ENCODE measurements at places on chromosomes 11 and 22.

DNA sequence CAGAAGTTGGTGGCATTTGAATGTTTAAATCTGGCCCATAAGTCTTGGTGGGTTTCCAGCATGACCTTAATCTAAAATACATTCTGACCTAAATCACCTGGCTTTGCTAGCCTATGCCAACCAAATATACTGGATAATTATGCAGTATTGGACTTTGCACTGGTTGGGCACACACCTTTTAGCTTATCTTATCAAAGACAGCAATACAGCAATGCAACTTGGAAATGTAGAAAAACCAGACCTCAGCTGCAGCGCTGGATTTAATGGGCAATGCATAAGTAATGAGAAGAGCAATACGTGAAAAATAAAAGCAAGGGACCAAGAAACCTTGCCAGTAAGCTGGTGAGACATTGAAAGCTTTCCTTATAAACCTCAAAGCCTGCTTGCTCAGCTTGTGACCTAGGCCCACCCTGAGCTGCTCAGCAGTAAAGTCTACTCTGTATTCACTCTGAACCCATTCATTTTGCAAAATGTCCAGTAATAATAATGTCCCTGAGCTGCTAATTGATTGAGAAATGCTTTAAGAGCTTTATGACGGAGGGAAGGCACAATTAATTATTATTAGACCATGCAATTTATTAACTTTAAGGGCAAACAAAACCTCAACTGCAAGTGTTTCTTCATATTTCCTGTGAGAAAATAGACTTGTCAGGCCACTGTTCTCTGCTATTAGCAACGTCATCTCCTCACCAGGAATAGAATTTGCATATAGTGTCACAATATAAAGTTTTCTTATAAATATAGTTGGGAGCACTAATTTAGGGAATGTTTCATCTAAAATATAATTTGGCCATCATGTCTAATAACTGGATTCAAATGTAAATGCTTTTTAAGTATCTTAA lies 49.4 kb upstream of the CEP295 start:
- DNase-seq: no peak

GRCh38 chr11:132032555-132032954 lies 662.1 kb downstream of the NTM start:
- no peak for DNase-seq

GRCh38 chr11:87942786-87943185 lies 232.5 kb downstream of the RAB38 start:
- DNase-seq: no peak

DNA sequence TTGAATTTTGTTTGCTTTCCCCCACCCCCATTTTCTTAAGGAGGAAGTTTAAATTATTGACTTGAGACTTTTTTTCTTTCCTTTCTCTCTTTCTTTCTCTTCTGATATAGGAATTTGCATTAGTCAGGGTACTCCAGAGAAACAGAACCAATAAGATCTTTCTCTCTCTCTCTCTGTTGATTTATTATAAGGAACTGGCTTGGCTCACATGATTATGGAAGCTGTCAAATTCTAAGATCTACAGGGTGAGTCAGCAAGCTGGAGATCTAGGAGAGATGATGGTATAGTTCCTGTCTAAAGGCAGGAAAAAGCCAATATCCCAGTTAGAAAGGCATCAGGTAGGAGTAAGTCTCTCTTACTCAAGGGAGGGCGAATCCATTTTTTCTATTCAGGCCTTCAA lies 64.0 kb downstream of the CCDC81 start:
- no peak for DNase-seq

DNA sequence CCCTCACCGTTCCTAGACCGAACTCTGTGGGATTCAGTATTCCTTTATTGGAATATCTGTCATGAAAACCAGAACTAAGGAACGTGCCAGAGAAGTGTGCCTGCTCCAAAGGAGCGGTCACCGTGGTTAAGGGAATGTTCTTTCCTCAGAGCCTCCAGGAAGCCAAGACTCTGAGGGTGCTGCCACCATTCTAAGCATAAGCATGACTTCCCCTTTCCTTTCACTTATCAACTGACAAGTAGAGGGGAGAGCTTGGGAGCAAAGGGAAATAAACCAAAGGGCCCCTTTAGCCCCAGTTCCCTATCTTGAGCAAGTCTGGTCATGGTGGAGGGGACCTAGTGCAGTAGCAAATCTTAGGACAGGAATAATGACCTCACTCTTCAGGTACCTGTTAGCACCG lies 26.8 kb downstream of the CTR9 start:
- no peak for DNase-seq

GRCh38 chr11:86595451-86595850 lies 77.0 kb downstream of the ME3 start:
- no peak for DNase-seq

DNA sequence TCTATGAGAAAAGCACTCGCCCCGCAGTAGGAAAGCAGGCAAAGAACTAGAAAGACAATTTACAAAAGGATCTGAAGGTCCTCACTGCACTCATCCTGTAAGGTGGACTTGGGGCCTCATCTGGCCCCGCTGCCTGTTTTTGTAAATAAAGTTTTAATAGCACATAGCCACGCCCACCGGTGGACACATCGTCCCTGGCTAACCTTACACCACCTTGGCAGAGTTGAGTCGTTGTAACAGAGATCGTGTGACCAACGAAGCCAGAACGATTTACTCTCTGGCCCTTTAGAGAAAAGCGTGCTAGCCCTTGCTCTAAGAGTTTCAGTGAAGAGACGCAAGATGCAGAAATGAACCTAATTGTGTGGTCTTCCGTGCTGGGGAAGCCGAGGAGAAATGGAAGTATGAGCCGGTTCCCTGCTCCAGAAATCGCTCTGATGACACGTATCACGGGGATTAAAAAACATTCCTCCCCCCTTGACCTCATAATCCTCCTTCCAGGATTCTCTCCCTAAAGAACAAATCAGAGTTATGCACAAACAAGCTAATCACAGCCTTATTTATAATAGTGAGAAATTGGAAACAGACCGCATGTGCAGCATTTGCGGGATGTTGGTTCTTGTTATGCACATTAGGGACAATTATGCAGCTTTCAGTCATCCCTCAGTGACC lies 80.1 kb downstream of the CDKN1C start:
- DNase-seq: no peak

GRCh38 chr11:117916956-117917355 lies 12.2 kb downstream of the TMPRSS13 start:
- DNase-seq: no peak

DNA sequence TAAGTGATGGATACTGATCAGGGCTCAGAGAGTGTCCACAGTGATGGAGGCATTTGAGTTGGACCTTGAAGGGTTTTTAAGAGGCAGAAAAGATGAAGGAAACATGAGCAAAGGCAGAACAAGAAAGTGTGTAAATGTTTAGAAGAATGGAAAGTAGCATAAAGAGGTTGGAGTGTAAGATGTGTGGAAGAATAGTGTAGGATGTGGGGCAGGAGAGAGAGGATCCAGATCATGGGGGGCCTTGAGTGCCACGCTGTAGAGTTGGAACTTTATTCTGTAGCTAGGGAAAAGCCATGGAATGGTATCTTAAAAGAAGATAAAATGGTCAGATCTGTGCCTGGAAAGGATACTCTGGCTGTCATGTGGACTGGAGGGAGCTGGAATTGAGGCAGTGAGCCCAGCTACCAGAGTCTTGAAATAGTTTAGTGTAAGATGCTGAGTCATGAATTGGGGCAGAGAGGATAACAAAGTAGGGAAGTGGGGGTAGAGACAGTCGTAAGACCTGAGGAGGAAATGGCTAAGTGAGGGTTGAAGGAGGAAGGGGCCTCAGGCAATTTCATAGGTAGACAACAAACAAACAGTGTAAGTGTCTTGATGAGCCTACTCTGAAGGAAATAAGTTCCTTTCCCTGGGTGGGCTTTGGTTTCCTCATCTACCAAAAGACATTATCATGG lies 6.7 kb downstream of the KCNE3 start:
- no peak for DNase-seq

DNA sequence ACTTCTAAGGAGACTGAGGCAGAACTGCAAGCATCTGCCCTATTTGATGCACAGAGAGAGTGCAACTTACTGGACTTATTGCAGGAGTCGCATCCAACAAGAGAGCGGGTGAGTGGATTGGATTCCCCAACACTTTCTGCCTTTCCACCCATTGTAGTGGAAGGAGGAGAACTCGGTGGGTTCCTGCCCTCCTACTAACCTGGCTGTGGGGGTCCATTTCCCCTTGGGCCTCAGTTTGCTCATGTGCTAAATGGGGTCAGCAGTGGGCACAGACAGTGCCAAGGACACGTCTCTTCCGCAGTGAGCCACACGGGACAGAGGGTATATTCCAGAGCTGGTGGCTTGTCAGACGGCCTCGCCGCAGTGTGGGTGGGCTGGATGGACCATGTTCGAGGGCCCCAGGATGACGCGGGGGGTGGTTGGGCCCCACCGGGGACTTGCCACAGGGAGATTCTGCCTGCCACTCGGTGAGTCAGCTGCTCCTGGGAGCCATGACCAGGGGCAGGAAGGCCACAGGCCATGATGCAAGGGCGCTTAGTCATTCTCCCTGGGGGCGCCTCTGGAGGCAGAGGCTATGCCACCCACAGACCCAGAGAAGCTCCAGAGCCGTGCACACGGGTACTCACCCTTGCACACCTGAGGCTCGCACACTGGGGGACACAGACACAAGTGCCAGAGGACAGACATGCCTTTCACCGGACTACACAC lies 8.2 kb downstream of the ALX4 start:
- DNase-seq: no peak
